ENCODE measurements at places on chromosomes 4 and X.

- DNase-seq = no peak
Observed at GRCh38 chrX:71534773-71535544, 2.1 kb downstream of the OGT start.

DNA sequence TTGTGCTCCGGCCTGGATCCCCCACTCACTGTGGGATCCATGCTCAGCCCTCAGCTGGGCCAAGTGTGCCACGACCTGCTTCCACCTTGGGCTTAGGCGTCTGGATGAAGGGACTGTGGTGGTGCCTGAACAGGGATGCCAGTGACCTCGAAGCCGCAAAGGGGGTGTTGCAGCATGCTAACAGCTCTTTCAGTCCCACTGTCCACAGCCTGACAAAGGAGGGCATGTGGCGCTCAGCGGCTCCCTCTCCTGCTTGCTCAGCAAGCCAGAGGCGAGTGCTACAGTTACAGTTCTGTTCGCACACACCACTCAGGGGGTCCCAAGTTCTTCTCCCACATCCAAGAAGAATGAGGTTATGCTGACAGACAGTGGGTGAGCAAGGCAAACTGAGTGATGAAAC is 5.2 kb upstream of the IGBP1 start:
- DNase-seq = no peak

DNA sequence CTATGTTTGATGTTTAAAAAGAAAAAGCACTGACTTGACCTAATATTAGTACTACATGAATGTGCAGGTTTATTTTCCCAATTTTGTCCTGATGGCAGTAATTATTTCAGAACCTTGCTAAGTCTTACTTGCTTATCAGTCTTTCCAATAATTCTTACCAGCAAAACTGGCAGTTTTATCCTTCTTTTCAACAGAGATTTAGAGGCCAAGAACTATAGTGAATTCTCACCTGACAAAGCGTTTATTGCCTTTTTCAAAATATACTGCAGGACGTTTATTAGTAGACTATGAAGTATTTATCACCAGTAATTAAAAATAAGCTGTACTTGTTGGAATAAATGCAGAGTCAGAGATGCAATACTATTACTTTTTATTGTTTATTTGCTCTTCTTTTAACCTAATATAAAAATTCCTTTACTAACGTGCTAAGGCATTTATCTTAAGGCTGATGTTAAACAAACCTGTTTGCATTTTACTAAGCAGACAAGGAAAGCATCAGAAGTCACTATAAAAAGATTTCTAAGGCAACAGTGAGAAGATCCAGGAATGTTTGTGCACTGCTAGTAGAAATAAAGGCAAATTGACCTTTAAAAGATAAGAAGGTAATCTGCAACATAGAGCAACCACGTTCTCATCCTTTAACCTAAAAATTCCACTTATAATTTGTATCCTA is 80.3 kb upstream of the NOCT start:
- no peak for DNase-seq

- DNase-seq = no peak
Observed at GRCh38 chrX:46624090-46624786, 50.7 kb downstream of the CHST7 start.

DNA sequence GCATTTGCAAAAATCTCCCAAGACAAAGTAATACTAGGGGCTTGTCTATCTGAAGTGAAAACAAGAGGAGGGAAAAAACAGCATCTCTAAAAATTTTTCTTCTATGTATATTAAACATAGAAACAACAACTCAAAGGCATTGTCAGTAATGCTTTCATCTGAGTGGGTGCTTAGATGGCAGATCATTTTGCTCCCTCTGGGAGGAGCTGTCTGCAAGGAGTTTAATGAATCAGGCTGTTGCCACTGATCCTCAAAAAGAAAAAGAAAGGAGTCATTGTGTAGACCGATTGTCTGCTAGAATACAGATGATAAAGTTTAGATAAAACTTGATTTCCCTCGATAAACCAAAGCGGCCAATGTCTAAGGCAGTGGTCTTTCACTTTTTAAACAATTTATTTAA is 49.7 kb upstream of the KLHL8 start:
- peak; percentile 31 for DNase-seq

DNA sequence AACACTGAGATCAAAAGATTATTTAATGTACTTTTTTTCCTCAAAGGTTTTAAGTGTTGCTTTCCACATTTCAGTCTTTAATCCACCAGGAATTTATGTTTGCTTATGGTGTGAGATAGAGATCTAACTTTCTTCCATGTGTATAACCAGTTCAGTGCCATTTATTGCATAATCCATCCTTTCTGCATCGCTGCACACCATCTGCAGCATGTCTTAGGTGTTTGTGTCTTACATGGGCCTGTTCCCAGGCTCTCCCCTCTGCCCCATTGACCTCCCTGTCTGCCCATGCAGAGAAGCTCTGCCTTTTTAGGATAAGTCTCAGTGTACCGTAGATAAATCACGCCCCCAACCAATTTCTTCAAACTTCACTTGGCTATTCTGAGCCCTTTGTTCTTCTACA is 30.3 kb downstream of the NSDHL start:
- DNase-seq = no peak

Data from endothelial cell of umbilical vein (primary cell).